ENCODE measurements at places on chromosomes 2 and 18. TPM values are rescaled to one million over a fixed set of nuclear protein-coding genes. Genes with fewer than 3 reads are reported as not detected.

GRCh38 chr2:216897561-216898203, 37.8 kb upstream of the TNP1 start:
- DNase-seq: no peak

DNA sequence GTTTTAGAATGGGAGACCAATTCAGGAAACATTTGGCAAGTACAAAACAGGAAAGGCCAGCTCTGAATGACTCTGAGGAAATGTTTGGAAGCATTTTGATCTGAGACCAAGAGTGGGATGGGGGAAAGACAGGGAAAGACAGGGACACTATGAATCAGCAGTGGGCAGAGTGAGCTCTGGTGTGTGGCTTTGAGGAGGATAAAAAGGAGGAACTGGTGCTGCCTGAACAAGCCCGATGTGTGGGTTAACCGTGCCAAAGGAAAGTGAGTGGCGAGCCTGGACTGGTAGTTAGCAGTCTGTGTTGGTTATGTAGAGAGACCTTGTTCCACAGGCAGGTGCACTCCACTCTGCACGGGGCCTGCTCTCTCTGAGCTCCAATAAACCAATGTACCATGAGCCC, 5.3 kb downstream of the MFSD6 start:
- DNase-seq: no peak

The ALPP gene
- not detected for total RNA-seq

The CCDC74B gene
- 0.61 TPM for total RNA-seq

The ZSWIM2 gene
- total RNA-seq: not detected

The PLCD4 gene
- 0.38 TPM for total RNA-seq

GRCh38 chr2:145034511-145034910, 514.6 kb upstream of the ZEB2 start:
- DNase-seq: no peak

GRCh38 chr2:187567126-187567525, 12.9 kb upstream of the TFPI start:
- no peak for DNase-seq

The RGPD3 gene
- 0.16 TPM for total RNA-seq

DNA sequence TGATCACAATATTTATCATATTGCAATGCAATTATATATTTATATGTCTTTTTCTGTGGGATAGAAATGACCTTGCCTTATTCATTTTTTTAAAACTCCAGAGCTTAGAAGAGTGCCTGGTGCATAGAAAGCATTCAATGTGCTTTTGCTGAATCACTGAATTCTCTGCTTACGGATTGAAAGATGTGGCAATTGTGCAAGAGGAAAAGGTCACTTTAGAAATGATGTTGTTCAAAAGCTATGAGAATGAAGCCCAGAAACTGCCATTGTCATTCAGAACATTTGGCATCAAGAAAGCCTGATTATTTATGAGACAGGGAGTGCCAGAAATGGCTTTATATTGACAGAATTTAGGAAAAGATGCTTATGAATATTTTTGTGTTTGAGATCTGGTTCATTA, 678.6 kb upstream of the CDH2 start:
- no peak for DNase-seq

DNA sequence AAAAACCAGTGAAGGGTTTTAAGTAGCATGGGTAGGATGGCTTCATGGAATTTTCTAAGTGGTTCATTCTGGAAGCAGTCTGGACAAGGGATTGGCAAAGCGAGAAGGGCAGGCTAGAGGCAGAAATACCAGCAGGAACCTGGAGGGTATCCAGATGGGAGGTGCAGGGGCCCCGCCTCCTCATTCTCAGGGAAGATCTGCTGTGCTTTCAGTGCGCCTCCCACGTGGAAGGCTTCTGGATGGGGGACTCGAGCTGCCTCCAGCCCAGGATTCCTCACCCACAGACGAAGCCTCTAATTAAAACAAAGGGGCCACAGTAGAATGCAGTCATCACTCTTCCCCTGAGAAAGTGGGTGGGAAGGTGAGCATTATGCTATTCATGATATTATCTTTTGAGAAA, 79.8 kb downstream of the VSNL1 start:
- DNase-seq: no peak

GRCh38 chr18:42233908-42234307, 278.9 kb downstream of the PIK3C3 start:
- DNase-seq: no peak

DNA sequence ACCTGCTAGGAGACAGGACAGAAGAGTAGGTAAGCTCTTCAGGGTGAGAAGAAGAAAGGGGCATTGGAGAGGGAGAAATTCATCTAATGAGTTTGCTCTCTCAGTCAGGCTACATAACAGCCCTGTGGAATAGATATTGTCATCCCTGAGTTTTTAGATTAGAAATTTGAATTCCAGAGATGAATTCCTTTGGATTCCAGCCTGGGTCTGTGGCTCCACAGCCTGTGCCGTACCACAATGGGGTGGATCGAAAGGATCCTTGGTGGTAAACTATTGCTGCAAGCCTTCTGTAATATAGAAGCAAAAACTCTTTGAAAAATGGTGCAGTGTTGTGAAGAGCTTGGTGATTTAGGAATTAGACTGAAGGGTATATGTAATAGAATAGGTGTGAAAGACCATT, 21.0 kb downstream of the MYO1B start:
- DNase-seq: no peak

DNA sequence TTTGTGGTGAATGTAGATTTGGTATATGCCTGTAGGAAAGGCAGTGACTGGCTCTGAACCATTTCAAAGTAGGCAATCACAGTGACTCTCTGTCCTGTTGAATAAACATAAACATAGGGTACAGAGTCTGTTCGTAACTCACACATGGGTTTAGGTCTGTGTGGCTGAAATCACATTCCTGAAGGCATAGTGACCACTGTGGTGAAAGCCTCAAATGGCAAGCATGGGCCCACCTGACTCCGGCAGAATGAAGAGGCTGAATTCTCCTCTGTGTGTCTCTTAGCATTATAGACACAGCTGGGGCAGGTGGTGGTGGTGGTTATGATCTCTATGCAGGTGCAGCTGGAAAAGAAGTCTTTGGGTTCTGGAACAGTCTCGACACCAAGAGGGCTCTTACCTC, 61.2 kb downstream of the ITGA6 start:
- DNase-seq: no peak
